ENCODE measurements at places on chromosomes 3 and 15. TPM values are rescaled to one million over a fixed set of nuclear protein-coding genes. Genes with fewer than 3 reads are reported as not detected.

- DNase-seq: no peak
These were observed 69.4 kb upstream of the SKOR1 start for GRCh38 chr15:67755936-67756335.

DNA sequence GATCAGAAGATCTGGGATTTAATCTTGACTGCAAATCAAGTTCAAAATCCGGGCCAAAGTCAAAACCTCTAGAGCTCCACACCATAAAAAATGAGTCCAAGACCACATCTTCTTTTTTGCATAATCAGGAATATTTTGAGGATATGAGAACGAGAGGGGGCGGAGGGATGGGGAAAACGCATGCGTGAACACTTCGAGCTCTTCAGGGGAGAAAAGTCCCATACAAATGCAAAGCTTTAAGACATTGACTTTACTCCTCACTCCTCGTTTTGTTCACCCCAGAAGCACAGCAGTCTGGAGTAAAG lies 68.2 kb downstream of the SUMF1 start:
- peak; percentile 44 for DNase-seq

- no peak for DNase-seq
These were observed 683.4 kb upstream of the CFAP20DC start for GRCh38 chr3:59733041-59733809.

GRCh38 chr3:99500485-99500884 lies 137.9 kb upstream of the COL8A1 start:
- DNase-seq: peak; percentile 14

DNA sequence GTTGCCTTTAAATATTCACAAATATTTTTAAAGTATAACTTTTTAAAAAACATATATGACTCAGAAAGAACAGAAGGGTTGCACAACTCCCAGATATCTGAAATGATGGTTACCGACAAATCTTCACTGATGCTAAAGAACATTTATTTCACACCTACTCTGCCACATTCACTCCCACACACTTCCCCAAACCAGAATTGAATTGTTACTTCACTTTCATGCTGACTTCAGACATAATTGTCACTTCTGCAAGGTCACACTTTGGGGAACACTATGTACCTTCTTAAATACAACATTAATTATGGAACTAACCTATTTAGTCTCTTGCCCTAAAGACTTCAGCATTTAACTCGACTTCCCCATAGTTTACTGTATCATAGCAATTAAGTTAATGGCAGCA lies 795.1 kb downstream of the FHIT start:
- DNase-seq: no peak

DNA sequence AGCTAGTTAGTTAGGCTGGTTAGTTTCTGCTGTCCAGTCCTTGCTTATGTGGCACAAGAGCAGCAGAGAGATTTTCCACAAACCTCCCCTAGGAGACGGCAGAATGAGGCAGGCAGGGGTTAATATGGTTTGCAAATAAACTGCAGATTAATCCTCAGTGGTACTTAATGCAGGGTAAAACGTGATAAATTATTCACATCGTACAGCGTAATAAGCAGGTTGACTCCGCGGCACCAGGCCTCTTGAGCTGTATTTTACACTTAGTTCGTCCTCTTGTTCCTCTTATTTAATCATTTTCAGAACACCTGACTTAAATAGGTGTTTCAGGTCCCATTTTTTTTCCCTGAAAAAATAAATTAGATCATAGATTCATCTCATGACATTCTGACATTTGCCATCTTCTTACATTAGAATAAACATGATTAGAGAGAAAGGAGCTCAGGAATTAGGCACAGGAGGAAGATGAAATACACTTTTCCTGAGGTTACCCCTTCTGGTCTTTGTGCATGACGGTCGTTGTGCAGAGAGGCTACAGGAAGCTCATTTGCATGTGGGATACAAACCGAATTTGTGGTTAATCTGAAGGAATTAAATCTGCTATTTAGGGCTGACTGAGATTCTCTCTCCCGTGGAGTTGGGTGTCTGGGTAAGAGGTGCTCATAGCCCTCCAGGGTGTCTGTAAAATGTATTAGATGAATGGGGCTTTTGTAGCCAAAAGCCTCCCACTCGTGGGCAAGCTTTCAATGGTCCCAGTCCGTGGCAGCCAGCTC lies 27.1 kb upstream of the VPS8 start:
- no peak for DNase-seq

GRCh38 chr15:68028137-68028887 lies 25.8 kb upstream of the PIAS1 start:
- no peak for DNase-seq

DNA sequence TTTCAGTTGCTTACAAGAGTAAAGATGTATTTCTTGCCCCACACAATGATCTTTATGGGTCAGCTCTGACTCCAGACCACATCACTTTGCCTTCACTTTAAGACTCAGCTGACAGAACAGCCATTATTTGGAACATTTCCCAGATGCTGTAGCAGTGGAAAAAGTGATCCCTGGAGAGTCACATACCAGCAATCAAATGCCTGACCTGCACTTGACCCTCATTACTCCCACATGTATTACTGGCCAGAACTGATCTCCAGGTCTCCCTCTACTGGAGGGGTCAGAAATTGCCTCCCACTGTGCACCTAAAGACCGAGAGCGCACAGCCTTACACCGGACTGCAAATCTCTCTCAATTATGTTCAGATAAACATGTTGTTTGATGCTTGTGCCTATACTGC lies 88.6 kb upstream of the ZNF385D start:
- peak; percentile 55 for DNase-seq

DNA sequence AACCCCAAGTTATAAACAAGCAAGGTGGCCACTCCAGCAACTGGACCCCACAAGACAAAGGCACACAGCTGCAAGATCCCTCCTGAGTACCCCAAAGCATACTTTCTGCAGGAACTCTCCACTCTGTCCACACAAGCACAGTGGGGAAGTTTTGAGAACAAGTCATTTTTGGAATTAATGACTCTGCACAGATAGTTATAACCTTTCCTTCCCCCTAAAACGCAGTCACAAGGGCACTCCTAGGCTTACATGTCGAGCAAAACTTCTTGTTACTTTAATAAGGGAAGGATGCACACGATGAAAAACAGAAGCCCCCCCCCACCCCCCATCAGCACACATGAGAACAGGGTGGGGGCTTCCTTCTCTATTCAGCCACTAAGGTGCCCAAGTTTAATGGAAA lies 1.2 kb downstream of the STIMATE start:
- DNase-seq: no peak

DNA sequence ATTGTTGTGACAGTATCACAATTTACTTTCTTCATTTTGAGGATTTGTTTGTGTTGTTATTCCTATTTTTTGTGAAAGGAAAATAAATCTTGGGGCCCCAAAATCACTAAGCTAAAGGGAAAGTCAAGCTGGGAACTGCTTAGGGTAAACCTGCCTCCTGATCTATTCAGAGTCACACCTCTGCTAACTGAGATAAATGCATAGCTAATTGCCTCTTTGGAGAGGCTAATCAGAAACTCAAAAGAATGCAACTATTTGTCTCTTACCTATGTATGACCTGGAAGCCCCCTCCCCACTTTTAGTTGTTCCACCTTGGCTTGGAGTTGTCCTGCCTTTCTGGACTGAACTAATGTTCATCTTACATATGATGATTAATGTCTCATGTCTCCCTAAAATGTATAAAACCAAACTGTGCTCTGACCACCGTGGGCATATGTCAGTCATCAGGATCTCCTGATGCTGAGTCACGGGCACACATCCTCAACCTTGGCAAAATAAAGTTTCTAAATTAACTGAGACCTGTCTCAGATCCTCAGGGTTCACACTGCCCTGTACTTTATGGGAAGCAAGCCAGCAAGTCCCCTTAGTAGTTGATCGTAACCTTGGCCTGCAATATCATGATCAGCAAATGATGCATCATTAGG lies 523.2 kb upstream of the GOLIM4 start:
- DNase-seq: no peak

DNA sequence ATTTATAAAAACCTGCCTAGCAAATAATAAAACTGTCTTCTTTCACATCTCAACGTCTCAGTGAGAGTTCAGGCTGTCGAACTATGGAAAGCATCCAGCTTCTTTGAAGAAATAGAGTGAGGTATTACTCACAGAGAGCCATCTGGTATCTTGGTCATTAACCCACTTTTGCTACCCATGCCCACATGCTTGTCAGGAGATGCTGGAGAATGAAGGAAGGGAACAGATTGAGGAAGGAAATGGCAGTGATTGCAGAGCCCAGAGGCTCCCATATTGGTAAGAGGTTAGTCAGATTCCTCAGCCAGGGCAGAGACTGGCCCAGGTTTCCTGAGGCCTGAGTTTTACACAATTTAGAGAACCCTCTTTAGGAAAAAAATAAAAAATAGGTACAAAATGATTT lies 119.1 kb downstream of the B3GALNT1 start:
- no peak for DNase-seq

ALG1L2 gene
- total RNA-seq: 0.86 TPM

PPP1R14D gene
- not detected for total RNA-seq

PFN2 gene
- 137 TPM for total RNA-seq

CHRD gene
- 1.7 TPM for total RNA-seq

RASSF1 gene
- total RNA-seq: 34.8 TPM

CELSR3 gene
- 1.7 TPM for total RNA-seq

AHSG gene
- not detected for total RNA-seq
